Aorta (tissue), 5 donors: ENCODE measurements at places on chromosomes 4 and X. TPM values are rescaled to one million over a fixed set of nuclear protein-coding genes. Genes with fewer than 3 reads are reported as not detected.

DNA sequence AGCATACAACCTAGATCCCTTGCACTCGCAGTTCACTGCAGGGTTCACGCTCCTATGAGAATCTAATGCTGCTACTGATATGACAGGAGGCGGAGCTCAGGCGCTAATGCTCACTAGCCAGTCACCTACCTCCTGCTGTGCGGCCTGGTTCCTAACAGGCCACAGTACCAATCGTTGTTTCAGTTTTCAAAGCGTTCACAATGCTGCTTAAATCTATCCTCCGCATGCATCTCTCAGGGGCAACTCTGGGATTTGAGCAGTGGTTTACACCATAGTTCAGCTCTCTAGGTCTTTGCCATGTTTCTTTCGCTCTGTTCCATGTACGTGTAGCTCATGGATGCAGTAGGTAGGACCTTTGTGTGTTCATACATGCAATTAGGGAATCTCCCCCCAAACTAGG, 47.2 kb downstream of the CLOCK start:
- no peak for DNase-seq
- H3K27ac ChIP-seq, result no peak overlapping the region
- no peaks in the 10 kb centered on the region for H3K36me3 ChIP-seq
- H3K27me3 ChIP-seq, result no peaks in the 10 kb centered on the region
- no peak overlapping the region for H3K4me3 ChIP-seq

GRCh38 chrX:34656467-34656841, 631 bp downstream of the TMEM47 start:
- peak; percentile 75 for DNase-seq
- H3K36me3 ChIP-seq, result no peaks in the 10 kb centered on the region
- peak overlapping the region; percentile 86 for H3K27ac ChIP-seq
- no peaks in the 10 kb centered on the region for H3K4me1 ChIP-seq
- no peaks in the 10 kb centered on the region for H3K27me3 ChIP-seq

DNA sequence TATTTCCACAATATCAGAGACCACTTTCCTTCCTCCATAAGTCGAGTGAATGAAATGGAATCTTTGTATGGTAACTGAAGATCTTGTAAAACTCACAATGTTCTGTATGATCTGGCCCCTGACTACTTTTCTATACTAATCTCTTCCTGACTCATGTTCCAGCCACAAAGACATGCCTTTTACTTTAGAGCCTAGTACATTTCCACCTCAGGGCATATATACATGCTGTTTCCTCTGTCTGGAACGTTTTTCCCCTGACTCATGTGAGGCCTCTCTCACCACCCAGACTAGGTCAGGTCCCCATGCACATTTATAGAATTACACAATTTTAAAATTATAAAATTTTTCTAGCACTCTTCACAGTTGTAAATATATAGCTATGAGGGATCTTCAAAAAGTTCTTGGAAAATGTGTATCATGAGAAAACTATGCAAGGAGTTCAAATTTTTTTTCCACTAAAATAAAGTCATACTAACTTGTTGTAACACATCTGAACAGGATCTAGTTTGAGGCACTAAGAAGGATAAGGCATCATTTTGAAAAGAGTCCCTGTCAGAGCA, 208.8 kb downstream of the SH2D1A start:
- no peak overlapping the region for H3K27ac ChIP-seq
- H3K27me3 ChIP-seq, result no peaks in the 10 kb centered on the region
- H3K4me1 ChIP-seq, result no peaks in the 10 kb centered on the region
- no peaks in the 10 kb centered on the region for H3K36me3 ChIP-seq
- no peak overlapping the region for H3K4me3 ChIP-seq

GRCh38 chr4:121011138-121011537, 61.2 kb downstream of the NDNF start:
- no peaks in the 10 kb centered on the region for H3K27me3 ChIP-seq
- H3K4me1 ChIP-seq, result no peaks in the 10 kb centered on the region
- H3K27ac ChIP-seq, result no peak overlapping the region
- no peaks in the 10 kb centered on the region for H3K36me3 ChIP-seq

GRCh38 chr4:4995103-4995907, 24.0 kb downstream of the CYTL1 start:
- peak; percentile 90 for DNase-seq
- H3K27me3 ChIP-seq, result no peaks in the 10 kb centered on the region
- H3K27ac ChIP-seq, result no peak overlapping the region
- no peaks in the 10 kb centered on the region for H3K4me1 ChIP-seq
- no peak overlapping the region for H3K4me3 ChIP-seq
- no peaks in the 10 kb centered on the region for H3K36me3 ChIP-seq

- no peaks in the 10 kb centered on the region for H3K27me3 ChIP-seq
- no peaks in the 10 kb centered on the region for H3K4me1 ChIP-seq
- H3K4me3 ChIP-seq, result peak overlapping the region; percentile 88
- peak overlapping the region; percentile 78 for H3K27ac ChIP-seq
- no peaks in the 10 kb centered on the region for H3K36me3 ChIP-seq
These were observed 340 bp downstream of the HNRNPD start for GRCh38 chr4:82373486-82373815.

DNA sequence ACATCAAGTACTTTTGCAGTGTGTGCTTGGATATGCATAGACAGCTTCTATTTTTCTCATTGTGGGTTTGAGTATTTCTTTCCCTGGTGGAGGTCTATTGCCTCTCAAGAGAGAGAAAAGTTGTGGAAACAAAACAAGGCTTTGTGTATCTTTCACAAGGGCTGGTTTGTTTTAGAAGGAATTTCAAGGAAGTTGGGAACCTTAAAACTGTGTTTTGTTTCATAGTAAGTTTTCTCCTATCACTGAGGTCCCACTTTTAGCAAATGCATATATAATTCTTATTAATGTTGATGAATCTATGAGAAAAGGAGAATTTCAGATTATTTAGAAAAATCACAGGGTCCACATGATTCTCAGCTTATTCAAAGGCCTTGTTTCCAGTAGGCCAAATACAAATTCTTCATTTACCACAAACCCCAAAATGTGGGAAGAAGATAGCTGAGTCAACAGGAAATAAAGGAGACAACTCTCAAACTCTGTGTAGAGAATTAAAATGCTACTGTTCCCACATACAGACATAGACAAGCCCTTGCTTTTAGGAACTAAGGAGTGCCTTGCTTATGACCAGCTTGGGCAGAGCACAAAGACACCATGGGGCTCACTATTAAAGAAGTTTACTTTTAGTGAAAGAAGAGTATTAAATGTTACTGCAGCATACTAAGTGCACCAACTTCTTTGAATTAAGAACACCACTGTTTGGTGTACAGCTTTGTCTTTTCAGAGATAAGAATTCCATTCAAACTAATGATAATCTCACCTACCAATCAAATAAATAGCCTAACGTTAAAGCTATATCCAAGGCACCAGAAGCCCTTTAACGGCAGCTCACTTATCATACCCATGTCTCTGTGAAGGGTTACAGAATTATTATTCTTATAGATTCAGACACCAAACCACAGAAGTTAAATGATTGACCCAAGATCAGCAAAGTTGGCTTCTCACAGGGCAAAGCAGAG, 177.4 kb upstream of the LEF1 start:
- no peaks in the 10 kb centered on the region for H3K27me3 ChIP-seq
- no peaks in the 10 kb centered on the region for H3K36me3 ChIP-seq
- DNase-seq, result no peak
- H3K4me1 ChIP-seq, result no peaks in the 10 kb centered on the region
- no peak overlapping the region for H3K4me3 ChIP-seq
- no peak overlapping the region for H3K27ac ChIP-seq

- no peaks in the 10 kb centered on the region for H3K4me1 ChIP-seq
- H3K27ac ChIP-seq, result no peak overlapping the region
- DNase-seq, result peak; percentile 89
- no peaks in the 10 kb centered on the region for H3K36me3 ChIP-seq
These were observed 64.1 kb downstream of the RLIM start for GRCh38 chrX:74550295-74550802.

DNA sequence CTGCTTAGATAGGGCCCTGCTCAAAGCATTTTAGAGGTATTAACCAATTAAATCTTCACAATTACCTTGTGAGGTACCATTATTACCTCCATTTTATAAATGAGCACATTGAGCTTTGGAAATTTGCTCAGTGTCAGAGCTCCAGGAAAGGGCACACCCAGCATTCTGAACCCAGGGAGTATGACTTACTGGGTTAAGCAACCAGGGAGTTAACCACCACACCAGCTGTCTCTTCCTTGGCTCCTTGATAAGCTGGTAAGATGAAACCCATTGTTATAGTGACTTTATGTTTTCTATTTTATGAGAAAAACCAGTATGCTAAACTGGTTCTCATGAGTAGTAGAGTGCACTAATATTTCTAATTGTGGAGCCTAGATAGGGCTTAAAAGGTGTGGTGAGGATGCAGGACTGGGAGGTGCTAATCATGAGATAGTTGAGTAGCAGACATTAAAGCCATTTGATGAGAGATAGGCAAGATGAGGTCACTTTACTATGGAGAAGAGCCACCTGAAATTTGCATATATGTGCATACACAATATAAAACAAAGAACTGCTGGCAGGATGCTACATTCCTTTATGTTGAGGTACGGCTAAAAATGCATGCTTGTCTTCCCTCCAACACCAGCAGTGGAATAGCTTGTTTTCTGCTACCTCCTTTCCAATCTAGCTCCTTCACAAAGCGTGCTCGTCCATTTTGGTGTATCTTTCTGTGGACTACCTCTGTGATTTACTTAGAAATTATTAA, 556.1 kb downstream of the SPRY1 start:
- no peak overlapping the region for H3K27ac ChIP-seq
- no peak overlapping the region for H3K4me3 ChIP-seq
- H3K27me3 ChIP-seq, result no peaks in the 10 kb centered on the region

DNA sequence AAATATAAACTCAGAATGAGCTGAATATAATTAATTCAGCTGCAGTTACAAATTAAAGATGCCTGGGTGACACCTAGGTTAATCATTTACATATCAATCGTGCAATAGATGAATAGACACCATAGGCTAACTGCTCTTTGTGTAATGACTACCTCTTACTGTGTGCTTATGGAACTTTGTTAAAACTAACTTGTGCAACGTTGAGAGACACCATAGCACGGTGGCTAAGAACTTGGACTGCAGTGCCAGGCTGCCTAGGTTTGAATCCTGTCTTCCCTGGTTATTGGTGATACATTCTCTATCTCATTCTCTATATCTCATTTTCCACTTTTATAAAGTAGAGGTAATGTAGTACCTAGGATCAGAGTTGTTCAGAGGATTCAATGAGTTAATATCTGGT, 46.9 kb downstream of the SMAD1 start:
- H3K27ac ChIP-seq, result no peak overlapping the region
- DNase-seq, result no peak
- no peak overlapping the region for H3K4me3 ChIP-seq
- no peaks in the 10 kb centered on the region for H3K36me3 ChIP-seq
- H3K4me1 ChIP-seq, result peaks cover 2% of the 10 kb centered on the region

DNA sequence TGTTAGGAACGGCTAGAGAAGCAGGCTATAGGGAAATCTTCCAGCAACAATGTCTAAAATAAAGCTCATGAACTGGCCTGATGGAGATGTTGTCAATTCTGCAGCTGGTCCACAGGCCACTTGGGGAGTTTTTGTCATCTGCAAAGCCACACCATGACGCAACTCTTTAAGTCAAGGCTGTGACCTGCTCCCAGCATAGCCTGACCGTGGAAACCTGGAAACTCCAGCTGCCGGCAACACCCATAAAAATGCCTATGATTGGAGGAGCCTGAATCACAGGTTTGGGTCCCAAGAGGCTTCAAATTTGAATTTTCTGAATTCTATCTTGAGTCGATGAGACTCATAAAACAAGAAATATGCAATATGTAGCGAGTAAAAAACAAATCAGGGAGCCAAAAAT, 969.2 kb upstream of the PRKX start:
- no peak overlapping the region for H3K27ac ChIP-seq
- H3K36me3 ChIP-seq, result no peaks in the 10 kb centered on the region
- no peak for DNase-seq
- H3K4me3 ChIP-seq, result no peak overlapping the region
- H3K27me3 ChIP-seq, result no peaks in the 10 kb centered on the region

The PPP1R2C gene
- polyA plus RNA-seq, result not detected

The PNMA6E gene
- polyA plus RNA-seq, result not detected

The TMEM35A gene
- polyA plus RNA-seq, result 3.7 TPM

The SPCS3 gene
- polyA plus RNA-seq, result 28.2 TPM

The FAM9B gene
- not detected for polyA plus RNA-seq
